ENCODE measurements at places on chromosomes 13 and 19.

DNA sequence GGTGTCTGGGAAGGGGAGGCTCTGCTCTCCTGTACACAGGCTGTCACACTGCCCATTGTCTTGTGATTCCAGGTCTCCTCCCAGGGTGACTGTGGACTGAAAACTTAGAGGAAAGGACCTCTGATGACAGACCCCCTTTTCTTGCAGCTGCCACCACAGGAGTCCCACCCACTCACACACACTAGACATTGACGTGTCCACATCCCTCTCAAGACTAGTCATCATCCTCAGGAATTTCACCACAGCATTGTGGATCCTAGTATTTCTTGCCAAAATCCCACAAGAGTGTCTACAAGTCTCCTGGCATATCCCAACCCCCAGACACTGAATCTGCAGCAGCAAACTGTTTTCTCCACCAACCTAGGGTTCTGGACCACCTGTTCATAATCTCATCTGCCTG lies 5.3 kb downstream of the ZNF85 start:
- DNase-seq: no peak

GRCh38 chr19:55474269-55475265 lies 1.9 kb upstream of the ZNF628 start:
- DNase-seq: peak; percentile 97

DNA sequence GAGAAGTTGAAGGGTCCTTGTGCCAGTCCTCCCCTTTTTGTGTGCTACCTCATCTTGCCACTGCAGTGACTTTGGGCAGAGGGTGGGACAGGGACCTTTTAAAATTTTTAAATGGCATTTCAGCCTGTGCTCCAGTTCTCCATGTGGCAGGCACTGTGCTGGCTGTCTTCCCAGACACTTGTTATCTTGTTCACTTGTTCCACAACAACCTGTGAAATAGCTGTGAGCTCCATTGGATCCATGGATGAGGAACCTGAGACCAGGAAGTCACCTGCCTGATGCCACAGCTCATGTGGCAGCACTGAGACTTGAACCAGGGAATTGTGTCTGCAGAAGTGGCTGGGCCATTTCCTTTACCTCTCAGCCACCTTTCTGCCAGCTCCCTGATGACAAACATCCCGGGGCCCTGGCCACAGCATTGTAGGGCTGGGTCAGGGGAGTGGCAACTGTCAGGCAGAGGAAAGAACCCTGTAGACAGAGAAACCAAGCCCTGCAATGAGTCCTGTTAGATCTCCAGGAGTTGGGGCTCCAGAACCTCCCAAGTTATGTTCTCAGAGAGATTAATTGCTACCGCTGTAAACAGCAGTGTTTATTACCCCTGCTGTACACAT lies 6.4 kb downstream of the EGLN2 start:
- DNase-seq: no peak

DNA sequence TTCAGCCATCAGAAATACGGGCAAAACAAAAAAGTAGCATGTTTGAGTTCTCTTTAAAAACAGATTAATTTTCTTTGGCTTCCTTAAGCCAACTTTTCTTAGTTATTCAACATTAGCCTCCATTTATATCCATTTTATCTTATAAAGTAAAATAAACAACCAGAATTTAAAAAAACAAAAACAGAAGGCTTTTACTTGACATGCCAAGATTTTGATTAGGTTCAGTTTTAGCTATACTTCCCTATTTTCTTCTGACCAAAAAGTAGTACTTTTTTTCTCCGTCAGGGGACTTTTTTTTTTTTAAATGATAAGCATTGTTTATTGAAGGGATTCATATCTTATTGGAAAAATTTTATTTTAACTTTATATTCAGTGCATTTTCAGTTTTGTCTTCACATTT lies 18.1 kb downstream of the RNASEH2B start:
- no peak for DNase-seq

- no peak for DNase-seq
Observed at GRCh38 chr19:32020538-32020937, 324.9 kb upstream of the ZNF507 start.

- no peak for DNase-seq
Observed at GRCh38 chr13:101846249-101846648, 393.8 kb downstream of the ITGBL1 start.

- DNase-seq: no peak
Observed at GRCh38 chr13:30163441-30163840, 143.9 kb downstream of the KATNAL1 start.

- DNase-seq: peak; percentile 19
Observed at GRCh38 chr19:53942001-53942786, 20.5 kb upstream of the CACNG8 start.

DNA sequence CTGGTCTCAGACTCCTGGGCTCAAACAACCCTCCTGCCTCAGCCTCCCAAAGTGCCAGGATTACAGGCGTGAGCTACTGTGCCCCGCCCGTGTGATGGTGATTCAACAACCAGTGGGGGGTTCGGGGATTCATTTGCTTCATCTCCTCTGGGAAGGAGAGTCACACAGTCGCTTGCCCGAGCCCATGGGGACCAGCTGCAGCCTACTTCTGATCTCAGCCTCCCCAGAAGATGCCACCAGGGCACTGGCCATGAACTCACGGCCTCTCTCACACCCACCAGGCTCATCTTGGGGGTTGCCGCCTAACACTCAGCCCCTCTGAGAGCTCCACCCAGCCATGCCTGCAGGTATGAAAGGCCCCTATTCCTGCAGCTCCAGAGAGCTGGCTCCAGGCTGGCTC lies 6.8 kb downstream of the TOMM40 start:
- DNase-seq: no peak

DNA sequence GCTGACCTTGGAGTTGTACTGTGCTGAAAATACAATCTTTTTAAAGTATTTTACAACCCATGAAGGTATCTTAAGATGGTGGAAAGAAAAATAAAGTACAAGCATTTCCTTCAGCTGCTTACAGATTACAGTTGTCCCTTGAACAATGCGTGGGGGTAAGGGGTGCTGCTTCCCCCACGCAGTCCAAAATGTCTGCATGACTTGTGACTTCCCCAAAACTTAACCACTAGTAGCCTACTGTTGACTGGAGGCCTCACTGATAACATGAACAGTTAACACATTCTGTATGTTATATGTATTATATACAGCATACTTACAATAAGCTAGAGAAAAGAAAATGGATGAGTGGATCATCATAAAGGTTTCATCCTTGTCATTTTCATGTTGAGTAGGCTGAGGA lies 45.3 kb upstream of the ZNF599 start:
- DNase-seq: no peak

DNA sequence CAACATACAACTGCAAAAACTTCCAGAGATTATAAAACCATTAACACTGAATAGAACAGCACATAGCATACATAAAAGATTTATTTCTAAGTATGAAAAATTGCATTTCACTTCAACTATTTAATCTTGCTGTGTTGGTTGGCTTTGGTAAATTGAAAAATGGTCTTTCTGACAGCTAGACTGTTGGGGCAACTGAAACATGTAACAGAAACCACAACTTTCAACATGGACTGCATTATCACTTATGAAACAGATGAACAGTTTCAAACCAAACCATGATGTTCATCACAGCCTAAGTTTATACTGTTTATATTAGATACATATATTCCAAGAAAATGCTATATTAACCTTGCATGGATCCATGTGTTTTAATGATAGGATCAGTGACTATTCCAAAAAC lies 324.1 kb upstream of the PCDH9 start:
- DNase-seq: no peak

- DNase-seq: no peak
Observed at GRCh38 chr13:31310786-31311185, 111.0 kb downstream of the B3GLCT start.
